ENCODE measurements at places on chromosomes 4 and X.

- DNase-seq: no peak
These were observed 23.2 kb upstream of the ZCCHC13 start for GRCh38 chrX:74280759-74281158.

DNA sequence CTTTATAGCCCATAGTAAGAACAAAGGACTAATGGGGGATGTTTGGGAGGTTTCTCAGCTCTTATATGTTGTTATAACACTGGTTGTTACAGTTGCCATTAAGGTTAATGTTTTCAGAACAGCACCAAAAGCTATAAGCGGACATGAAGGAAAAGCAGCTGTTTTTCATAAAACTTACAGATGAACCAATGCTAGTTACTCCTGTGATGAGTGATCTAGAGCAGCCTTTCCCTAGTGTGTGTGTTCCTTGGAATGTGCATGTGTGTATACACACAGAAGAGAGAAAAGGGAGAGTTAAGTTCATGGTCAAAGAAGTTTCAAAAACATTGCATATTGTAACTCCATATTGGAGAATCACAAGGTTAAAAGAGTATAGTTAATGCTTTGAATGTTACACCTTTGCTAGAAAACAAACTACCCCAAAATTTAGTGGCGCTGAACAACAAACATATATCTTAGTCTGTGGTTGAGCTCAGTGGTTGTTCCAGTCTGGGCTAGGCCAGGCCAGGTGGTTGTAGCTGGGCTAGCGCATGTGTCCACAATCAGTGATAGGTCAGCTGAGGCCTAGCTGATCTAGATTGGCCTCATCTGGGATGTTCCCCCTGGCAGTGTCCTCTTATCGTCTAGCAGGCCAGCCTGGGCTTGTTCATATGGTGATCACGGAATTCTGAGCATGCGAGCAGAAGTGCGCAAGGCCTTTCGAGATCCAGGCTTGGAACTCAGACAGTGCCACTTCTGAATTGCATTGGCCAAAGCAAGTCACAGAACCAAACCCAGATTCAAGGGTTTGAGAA is 151.0 kb downstream of the NHS start:
- no peak for DNase-seq

GRCh38 chr4:105714071-105714521 is 5.5 kb downstream of the GSTCD start:
- no peak for DNase-seq

- no peak for DNase-seq
These were observed 460.3 kb downstream of the SPRY1 start for GRCh38 chr4:123856689-123857545.

DNA sequence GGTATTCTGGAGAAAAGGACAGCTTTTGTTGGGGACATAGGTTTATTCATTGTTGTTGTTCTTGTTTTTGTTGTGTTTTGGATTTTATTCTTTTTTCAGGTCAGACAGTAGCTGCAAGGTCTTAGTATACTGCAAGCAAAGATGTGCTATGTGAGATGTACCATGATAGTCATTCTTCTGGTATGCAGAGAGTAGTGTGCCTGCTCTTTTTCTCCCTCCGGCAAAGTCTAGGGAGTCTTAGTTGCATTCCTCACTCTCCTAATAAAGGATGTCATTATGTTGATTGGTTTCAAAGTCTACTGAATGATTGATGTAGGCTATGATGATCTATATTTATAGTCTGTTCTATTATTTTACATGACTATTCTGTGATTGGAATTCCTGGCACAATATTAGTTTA is 119.9 kb upstream of the POF1B start:
- no peak for DNase-seq

All from activated CD4-positive, alpha-beta T cell treated with anti-CD3 and anti-CD28 coated beads for 1 hour (primary cell).